ENCODE measurements at places on chromosomes 3 and 15.

- peak; percentile 64 for DNase-seq
Observed at GRCh38 chr3:30188713-30189112, 417.7 kb upstream of the TGFBR2 start.

DNA sequence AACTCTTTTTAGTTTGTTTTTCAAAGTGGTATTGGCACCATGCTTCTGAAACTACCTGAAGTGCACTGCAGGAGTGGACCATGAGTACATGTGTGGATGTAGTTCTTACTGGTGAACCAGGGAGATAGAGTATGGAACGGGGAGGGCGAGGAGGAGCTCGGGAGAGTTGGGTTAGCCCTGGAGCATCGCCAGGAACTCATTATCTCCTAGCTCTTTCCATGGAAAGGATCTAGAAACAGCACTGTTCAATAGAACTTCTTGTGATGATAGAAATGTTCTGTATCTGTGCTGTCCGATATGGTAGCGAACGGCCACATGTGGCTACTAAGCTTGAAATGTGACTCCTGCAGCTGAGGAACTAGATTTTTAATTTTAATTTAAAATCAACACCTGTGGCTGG is 47.3 kb downstream of the VGLL4 start:
- DNase-seq: no peak

DNA sequence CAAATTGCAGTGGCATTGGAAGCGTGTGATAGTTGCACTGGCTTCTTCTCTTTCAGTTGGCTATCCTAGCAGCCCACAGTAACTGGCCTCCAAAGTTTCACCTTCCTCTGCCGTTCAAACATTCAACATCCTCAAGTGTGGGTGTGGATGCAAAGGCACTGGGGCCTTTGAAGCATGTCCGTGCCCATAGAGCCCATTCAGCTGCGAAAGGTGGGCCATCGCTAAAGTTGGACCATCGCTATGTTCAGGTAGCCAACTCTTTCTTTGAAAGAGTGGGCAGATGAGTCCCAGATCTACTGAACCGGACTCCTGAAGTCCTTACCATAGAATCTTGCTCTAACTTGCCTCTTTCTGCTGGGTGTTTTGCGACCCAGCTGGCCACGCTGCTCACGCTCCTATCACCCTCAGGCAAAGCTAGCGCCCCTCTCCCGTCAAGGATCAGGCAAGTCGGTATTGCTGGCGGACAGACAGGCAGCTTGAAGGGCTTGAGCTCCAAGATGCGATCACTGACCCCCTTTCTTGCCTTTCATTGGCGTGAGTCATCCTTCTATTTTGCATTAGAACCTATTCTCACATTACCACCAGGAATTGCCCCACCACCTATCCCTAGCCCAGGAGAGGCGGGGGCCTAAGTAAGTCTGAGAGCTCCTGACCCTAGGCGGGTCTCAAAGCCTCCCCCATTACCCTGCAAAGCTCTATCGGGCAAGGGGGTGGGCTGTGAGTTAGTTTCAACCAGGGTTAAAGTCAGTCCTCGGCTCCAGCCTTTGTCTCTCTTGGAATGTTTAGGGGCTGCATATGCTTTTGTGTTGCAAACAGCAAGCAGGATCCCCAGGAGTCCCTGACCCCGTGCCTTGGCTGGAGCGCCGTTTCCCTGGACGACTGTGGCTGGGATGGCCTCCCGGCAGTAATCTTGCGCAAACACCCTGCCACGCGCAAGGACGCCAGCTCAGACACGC is 28.7 kb downstream of the ZIC4 start:
- no peak for DNase-seq

DNA sequence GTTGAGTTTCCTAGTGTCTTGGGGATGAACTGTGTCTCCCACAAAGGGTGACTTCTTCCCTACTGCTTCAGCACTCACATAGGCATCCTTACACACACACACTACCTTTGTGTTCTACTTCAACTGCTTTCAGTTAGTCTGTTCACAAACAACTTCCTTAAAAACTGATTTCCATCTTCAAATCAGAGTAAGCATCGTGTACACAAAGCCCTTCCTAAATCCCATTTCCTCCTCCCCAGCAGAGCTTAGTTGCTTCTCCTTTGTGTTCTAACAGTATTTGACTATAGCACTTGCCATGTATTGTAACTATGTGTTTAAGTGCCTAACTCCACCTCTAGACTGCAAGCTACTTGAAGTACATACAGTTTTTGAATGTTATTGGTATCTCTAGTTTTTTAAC is 71.7 kb downstream of the TNIK start:
- no peak for DNase-seq

- no peak for DNase-seq
Observed at GRCh38 chr3:61986473-61986872, 386.9 kb downstream of the FEZF2 start.

DNA sequence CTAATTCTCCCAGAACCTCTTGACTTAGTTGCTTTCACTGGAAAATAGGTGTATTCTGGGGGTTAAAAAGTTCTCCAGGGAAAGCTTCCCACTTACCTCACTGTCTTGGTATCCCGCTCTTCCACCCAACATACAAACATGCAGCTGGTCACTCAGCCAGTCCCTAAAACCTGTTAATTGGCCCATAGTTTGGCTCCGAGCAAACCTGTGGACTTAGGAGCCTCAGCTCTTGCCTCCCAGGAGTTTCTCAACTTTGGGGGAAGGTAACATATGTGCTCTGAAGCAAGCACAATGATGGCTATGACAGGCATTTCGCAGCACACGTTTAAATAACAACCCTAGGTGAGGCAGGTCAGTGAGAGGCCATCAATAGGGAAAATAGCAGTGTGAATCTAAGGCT is 25.8 kb upstream of the LRRFIP2 start:
- no peak for DNase-seq

- DNase-seq: no peak
Observed at GRCh38 chr3:69684309-69684961, 54.8 kb upstream of the MITF start.

DNA sequence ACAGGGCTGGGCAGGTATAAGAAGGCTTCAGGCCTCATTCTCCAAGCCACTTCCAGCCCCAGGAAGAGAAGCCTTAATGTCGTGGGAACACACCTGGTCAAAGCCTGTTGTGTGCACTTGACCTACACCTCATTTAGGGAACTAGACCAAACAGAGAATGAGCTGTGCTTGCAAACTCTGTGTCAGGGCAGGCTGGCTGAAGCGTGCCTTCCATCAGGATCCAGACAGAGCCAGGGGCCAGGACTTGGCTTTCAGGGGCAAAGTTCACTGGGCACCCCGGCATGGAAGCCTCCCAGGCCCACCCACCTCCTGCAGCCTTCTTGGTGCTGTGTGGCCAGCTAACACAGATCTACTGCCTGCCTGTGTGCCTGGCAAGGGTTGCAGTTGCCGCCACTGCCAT is 11.5 kb downstream of the RBPMS2 start:
- no peak for DNase-seq

GRCh38 chr3:138348754-138349739 is 668 bp downstream of the MRAS start:
- DNase-seq: no peak

GRCh38 chr3:105222568-105223093 is 144.1 kb upstream of the ALCAM start:
- DNase-seq: no peak

DNA sequence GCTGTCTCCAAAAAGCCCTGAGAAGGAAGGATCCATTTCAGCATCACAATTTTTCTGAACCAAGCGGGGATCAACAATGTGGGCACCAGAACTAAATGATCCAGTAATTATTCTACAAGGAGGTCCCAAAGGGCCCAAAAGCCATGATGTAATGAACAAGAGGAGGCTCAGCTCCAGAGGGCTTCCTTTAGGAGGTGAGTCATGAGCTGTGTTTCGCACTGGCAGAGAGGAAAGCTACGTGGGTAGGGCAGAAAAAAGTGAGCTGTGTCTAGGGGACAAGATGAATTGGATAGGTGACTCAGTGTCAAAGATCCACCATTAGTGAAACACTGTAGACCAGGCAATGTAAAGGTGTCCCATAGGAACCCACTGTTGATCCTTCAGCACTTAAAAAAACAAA is 113.4 kb downstream of the RORA start:
- DNase-seq: no peak

DNA sequence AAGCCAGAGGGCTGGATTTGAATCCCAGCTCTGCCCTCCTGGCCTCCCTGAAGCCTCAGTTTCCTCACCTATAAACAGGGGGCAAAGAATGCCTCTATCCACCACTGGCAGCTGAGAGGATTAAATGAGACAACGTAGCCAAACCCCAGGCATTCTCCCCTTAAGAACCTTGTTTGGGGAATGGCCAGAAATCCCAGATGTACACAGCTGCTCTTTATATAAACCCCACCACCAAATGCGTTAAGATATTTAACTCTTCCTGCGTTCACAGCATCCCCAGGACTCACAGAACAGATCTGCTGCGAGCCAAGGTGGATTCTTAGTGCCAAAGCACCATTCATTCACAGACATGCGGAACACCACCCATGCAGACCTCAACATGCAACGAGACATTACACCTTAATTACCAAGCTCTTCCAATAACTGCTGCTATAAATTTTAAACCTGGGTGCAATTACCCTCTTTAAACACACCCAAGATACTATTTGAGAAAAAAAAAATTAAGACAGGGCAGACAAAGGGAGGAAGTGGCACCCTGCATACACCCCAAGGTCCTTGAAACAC is 5.2 kb downstream of the TLE3 start:
- no peak for DNase-seq

DNA sequence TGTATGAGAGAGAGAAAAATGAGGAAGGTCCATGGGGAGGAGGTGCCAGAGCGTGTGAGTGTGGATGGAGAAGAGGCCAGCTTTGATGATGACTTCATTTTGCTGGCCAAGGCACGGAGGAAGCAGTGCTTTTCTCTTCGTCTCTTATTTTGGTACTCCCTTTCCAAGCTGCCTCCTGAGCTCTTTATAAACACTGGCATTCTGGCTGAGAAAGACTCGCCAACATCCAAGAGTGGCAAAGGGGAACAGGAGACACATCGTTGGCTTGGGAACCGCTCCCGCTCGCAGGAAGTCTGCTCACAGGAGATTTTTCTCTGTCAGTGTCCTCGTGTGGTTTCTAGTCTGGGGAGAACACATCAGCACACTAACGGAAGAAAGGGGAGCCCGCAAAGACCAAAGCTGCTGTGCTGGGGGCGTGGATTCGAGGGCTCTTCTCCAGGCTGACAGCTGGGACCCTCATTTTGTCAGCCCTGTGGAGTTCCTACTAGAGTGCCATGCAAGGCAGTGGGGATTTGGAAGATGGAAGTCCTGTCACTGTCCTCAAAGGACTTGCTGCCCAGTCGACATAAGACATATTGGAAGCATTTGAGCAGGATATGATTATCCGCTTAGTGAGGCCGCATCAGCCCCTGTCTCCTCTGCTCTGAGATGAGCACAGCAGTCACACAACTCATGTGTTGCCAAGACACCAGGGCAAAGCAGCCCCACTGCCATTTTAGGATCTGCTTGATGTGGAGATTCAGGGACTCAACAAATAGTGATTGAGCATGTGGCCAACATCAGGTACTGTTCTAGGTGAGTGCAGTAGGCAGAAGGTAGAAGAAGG is 8.0 kb upstream of the SEMA4B start:
- DNase-seq: no peak

- DNase-seq: no peak
Observed at GRCh38 chr3:130915567-130916292, 21.8 kb downstream of the ATP2C1 start.

DNA sequence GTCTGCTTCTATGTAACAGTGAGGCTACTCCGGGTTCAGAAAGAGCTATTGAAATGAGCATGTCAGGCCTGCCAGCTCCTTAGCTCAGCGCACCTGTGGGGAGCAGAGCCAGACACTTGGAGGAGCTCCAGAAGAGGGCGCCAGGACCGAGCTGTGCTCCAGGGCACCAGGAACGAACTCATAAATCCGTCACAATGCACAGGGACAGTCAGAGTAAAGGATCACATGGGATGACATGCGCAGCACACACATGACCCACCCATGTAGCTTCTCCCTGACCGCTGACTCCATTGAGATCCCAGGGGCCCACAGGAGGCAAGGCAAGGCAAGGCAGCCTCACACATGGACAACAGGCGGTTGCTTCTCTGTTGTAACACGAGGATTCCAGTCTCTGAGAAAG is 26.0 kb upstream of the GNB5 start:
- DNase-seq: no peak

DNA sequence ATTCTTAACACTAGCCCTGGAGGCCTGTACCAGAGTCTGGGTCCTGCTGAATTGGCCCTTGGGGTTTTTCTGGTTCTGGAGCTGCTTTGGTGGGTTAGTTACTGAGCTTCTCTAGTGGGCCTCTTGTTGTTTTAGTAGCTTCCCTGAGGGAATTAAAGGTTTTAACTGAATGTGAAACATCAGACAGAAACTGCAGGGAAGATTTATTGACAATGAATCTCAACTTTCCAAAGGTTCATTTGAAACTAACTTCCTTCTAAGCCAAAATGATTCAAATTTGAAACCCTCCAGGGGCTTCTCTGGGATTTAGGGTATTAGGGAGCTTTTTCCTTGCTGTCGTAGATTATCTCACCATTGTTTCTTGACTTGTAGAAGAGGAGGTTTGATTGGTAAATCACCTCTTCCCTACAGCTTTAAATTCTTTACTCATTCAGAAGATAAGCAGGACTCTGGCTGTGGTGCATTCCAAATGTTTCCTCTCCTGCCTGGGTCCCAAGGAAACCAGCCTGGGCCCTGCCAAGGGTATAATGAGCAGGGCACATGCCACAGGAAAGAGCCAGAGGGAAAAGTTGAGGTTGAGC is 71.0 kb downstream of the TP63 start:
- no peak for DNase-seq

DNA sequence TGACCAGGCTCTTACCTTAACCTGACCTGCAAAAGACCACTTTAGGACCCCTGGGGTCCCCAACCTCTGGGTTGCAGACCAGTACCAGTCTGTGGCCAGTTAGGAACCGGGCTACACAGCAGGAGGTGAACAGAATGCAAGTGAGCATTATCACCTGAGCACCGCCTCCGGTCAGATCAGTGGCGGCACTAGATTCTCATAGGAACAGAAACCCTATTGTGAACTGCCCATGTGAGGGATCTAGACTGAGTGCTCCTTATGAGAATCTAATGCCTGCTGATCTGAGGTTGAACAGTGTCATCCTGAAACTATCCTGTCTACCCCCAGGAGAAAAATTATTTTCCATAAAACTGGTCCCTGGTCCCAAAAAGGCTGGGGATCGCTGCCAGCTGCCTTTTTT is 20.3 kb downstream of the CHP1 start:
- no peak for DNase-seq

GRCh38 chr15:69172847-69173246 is 12.4 kb downstream of the GLCE start:
- DNase-seq: no peak

DNA sequence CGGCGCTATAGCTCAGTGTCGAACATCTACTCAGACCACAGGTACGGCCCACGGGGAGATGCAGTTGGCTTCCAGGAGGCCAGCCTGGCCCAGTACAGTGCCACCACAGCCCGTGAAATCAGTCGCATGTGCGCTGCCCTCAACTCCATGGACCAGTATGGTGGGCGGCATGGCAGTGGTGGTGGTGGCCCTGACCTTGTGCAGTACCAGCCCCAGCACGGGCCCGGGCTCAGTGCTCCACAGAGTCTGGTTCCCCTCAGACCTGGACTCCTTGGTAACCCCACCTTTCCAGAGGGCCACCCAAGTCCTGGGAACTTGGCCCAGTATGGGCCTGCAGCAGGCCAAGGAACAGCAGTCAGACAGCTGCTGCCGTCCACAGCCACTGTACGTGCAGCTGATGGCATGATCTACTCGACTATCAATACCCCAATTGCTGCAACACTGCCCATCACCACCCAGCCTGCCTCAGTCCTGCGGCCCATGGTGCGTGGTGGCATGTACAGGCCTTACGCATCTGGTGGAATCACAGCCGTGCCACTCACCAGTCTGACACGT is 18.3 kb upstream of the APEH start:
- no peak for DNase-seq
